ENCODE measurements at places on chromosomes 16 and 17. TPM values are rescaled to one million over a fixed set of nuclear protein-coding genes. Genes with fewer than 3 reads are reported as not detected.

Gene C16orf95
- 1.4 TPM for polyA plus RNA-seq

Gene HS3ST2
- polyA plus RNA-seq: 6.3 TPM

Gene LDHD
- 0.52 TPM for polyA plus RNA-seq

Gene CUEDC1
- 18.7 TPM for polyA plus RNA-seq

Gene WDR81
- 7.3 TPM for polyA plus RNA-seq

Gene DUXB
- not detected for polyA plus RNA-seq

Gene AATK
- polyA plus RNA-seq: 0.16 TPM

Gene CRHR1
- not detected for polyA plus RNA-seq

Gene CLEC18A
- polyA plus RNA-seq: 0.08 TPM

Gene YPEL2
- polyA plus RNA-seq: 2.4 TPM

Gene SLC47A1
- polyA plus RNA-seq: 0.07 TPM

Gene KRT9
- 1.5 TPM for polyA plus RNA-seq

Gene HLF
- 0.21 TPM for polyA plus RNA-seq

Gene TBC1D3K
- polyA plus RNA-seq: not detected

Gene BICDL2
- 2.8 TPM for polyA plus RNA-seq

Gene CHST5
- polyA plus RNA-seq: 0.12 TPM

Gene DNAI2
- polyA plus RNA-seq: not detected

Gene ALDH3A1
- polyA plus RNA-seq: 8.4 TPM

Gene FA2H
- polyA plus RNA-seq: 0.03 TPM

Gene ANKRD40CL
- polyA plus RNA-seq: not detected

Gene CLEC18B
- polyA plus RNA-seq: 0.46 TPM

Gene CA10
- 0.80 TPM for polyA plus RNA-seq

Gene ITGAD
- not detected for polyA plus RNA-seq

Gene KIF19
- polyA plus RNA-seq: not detected

Gene FOXN1
- 0.66 TPM for polyA plus RNA-seq

Gene CSH1
- not detected for polyA plus RNA-seq

Gene ATP1B2
- not detected for polyA plus RNA-seq

Gene HCRT
- polyA plus RNA-seq: not detected

Gene KRTAP2-2
- not detected for polyA plus RNA-seq

Gene RAMP2
- 0.19 TPM for polyA plus RNA-seq

Gene ALOX15
- polyA plus RNA-seq: 0.02 TPM

Gene ZNF205
- polyA plus RNA-seq: 8.7 TPM

Gene ARL5C
- polyA plus RNA-seq: not detected

Gene MGAT5B
- polyA plus RNA-seq: 0.62 TPM

Gene ZNF319
- polyA plus RNA-seq: 3.3 TPM

Gene MPRIP
- polyA plus RNA-seq: 93.2 TPM

Gene PRKCA
- polyA plus RNA-seq: 3.8 TPM

Gene NIP7
- polyA plus RNA-seq: 26.9 TPM

Gene KRTAP4-1
- not detected for polyA plus RNA-seq

Gene TAT
- polyA plus RNA-seq: 0.14 TPM

Gene HSD17B1
- polyA plus RNA-seq: 14.7 TPM

Gene KRTAP1-5
- 0.05 TPM for polyA plus RNA-seq

Gene SDR42E1
- 18.8 TPM for polyA plus RNA-seq

Gene ATP2A3
- 0.21 TPM for polyA plus RNA-seq

Gene POLR3K
- 16.3 TPM for polyA plus RNA-seq

Gene PIGL
- polyA plus RNA-seq: 21.5 TPM

Gene TOM1L1
- polyA plus RNA-seq: 66.5 TPM

All from keratinocyte (primary cell).